Thyroid gland (tissue), 4 donors: ENCODE measurements at places on chromosomes 7 and 10. TPM values are rescaled to one million over a fixed set of nuclear protein-coding genes. Genes with fewer than 3 reads are reported as not detected.

CDNF gene
- 2.6 TPM for total RNA-seq

FAM241B gene
- 3.5 TPM for total RNA-seq

ADCYAP1R1 gene
- total RNA-seq = 4.6 TPM

VIPR2 gene
- total RNA-seq = not detected

SPACDR gene
- total RNA-seq = 2.0 TPM

NUDT13 gene
- 3.8 TPM for total RNA-seq

DLG5 gene
- 60.9 TPM for total RNA-seq

OGDH gene
- total RNA-seq = 325 TPM

TMEM26 gene
- total RNA-seq = 0.54 TPM

GRCh38 chr10:24622781-24623301 is 100.8 kb downstream of the ARHGAP21 start:
- no peak overlapping the region for H3K27ac ChIP-seq
- no peaks in the 10 kb centered on the region for H3K27me3 ChIP-seq
- no peaks in the 10 kb centered on the region for H3K36me3 ChIP-seq
- DNase-seq = no peak
- H3K4me3 ChIP-seq = no peak overlapping the region

- H3K4me3 ChIP-seq = no peak overlapping the region
- H3K27me3 ChIP-seq = no peaks in the 10 kb centered on the region
- no peak for DNase-seq
- H3K27ac ChIP-seq = no peak overlapping the region
- no peaks in the 10 kb centered on the region for H3K4me1 ChIP-seq
- H3K36me3 ChIP-seq = no peaks in the 10 kb centered on the region
These were observed 84.5 kb downstream of the LHFPL3 start for GRCh38 chr7:104412911-104413310.

DNA sequence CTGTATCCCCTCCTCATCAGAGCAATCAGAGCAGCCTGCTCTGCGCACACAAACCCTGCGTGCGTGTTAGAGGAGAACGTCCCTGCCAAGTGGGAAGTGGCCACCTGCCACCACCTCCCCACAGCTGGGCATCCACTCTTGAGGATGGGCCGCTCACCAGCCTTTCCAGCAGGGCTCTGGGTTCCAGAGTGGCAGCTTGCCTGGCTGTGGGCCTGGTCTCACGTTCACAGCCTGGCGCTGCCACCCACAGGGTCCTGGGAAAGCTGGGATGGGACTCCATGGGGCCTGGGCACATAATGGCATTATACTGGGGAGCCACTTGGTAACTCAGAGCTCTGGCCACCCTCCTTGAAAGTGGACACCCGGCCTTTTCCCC is 151.1 kb upstream of the PPP2R2D start:
- H3K27me3 ChIP-seq = no peaks in the 10 kb centered on the region
- H3K4me3 ChIP-seq = no peak overlapping the region
- no peaks in the 10 kb centered on the region for H3K36me3 ChIP-seq
- H3K4me1 ChIP-seq = no peaks in the 10 kb centered on the region
- DNase-seq = no peak

DNA sequence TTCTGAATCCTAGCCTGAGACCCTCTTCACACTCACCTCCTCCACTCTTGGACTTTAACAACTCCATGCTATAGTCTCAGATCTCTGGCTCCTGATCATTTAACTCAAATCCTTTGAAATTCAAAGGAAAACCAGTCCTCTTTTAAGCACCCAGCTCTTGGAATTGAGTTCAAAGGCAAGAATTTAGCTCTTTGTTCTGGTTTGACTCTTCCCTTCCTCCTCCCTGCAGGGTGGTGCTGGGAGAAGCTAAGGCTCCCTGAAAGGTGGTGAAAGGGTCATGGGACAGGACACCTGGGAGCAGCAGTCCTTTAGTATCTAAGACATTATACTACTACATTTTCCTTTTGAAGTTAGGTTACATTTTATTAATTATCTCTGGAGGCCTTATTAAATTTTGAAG is 259.4 kb downstream of the CCSER2 start:
- no peak overlapping the region for H3K4me3 ChIP-seq
- no peak overlapping the region for H3K27ac ChIP-seq
- H3K36me3 ChIP-seq = no peaks in the 10 kb centered on the region
- no peaks in the 10 kb centered on the region for H3K27me3 ChIP-seq

- no peak overlapping the region for H3K27ac ChIP-seq
- H3K36me3 ChIP-seq = no peaks in the 10 kb centered on the region
- DNase-seq = no peak
- H3K4me1 ChIP-seq = no peaks in the 10 kb centered on the region
- H3K27me3 ChIP-seq = no peaks in the 10 kb centered on the region
These were observed 1078.1 kb downstream of the SORCS1 start for GRCh38 chr10:106086391-106086790.

DNA sequence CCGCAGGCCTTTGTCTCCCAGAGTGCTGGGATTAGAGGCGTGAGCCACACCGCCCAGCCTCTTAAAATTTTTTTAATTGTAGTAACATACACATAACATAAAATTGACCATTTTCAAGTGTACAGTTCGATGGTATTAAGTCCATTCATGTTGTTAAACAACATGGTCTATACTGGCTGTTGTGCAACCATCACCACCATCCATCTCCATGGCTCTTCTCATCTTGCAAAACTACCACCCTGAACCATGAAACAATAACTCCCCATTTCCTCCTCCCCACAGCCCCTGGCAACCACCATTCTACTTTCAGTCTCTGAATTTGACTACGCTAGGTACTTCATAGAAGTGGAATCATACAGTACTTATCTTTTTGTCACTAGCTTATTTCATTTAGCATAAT is 7.9 kb upstream of the ZFYVE27 start:
- H3K27me3 ChIP-seq = no peaks in the 10 kb centered on the region
- H3K27ac ChIP-seq = no peak overlapping the region
- no peak for DNase-seq
- H3K4me3 ChIP-seq = no peak overlapping the region

- no peaks in the 10 kb centered on the region for H3K4me1 ChIP-seq
- no peak overlapping the region for H3K27ac ChIP-seq
- no peaks in the 10 kb centered on the region for H3K27me3 ChIP-seq
- H3K36me3 ChIP-seq = no peaks in the 10 kb centered on the region
- no peak for DNase-seq
- H3K4me3 ChIP-seq = no peak overlapping the region
These were observed 55.3 kb downstream of the CH25H start for GRCh38 chr10:89151857-89152256.

- H3K27me3 ChIP-seq = no peaks in the 10 kb centered on the region
- DNase-seq = peak; percentile 37
- no peak overlapping the region for H3K27ac ChIP-seq
- no peaks in the 10 kb centered on the region for H3K36me3 ChIP-seq
These were observed 9.3 kb upstream of the MCU start for GRCh38 chr10:72682638-72683037.

GRCh38 chr10:73623056-73623455 is 18.2 kb downstream of the MYOZ1 start:
- H3K27ac ChIP-seq = no peak overlapping the region
- H3K4me3 ChIP-seq = no peak overlapping the region
- H3K27me3 ChIP-seq = no peaks in the 10 kb centered on the region

DNA sequence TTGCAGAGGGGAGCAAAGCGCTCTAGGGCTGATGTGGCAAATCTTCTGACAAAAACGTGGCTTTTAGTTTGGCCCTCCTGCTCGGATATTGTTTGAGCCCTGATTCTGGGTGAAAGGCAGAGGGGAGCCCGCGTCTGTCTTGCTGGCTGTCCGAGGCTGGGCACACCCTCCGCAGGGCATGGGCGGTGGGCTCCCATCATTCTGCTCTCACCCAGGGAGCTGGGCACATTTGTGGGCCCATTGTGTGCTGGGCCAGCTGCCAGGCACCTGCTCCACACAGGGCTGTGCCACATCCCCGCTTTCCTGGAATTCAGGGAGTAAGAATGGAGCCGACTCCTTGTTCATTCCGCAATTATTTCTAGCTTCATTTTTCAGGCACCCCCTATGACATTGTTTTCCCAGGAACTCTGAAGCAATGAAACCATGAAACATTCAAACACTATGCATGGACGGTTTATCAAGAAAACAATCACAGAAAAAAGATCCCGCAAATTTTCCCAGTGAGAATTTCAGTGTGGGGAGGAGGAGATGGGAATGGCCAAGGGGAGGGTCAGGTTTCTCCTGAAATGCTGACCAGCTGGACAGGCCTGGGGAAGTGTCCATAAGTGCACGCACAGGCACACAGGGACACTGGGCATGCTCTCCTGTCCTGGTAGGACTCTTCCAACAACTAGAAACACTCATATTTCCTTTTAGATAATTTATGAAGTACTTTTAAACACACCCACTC is 341.1 kb downstream of the CXCL12 start:
- H3K36me3 ChIP-seq = no peaks in the 10 kb centered on the region
- H3K27me3 ChIP-seq = no peaks in the 10 kb centered on the region
- H3K4me1 ChIP-seq = peaks cover 19% of the 10 kb centered on the region
- H3K27ac ChIP-seq = no peak overlapping the region
- DNase-seq = no peak
- no peak overlapping the region for H3K4me3 ChIP-seq

- no peaks in the 10 kb centered on the region for H3K4me1 ChIP-seq
- H3K27ac ChIP-seq = no peak overlapping the region
- no peak overlapping the region for H3K4me3 ChIP-seq
- no peaks in the 10 kb centered on the region for H3K36me3 ChIP-seq
These were observed 163.1 kb downstream of the PRKCQ start for GRCh38 chr10:6416892-6417512.

- H3K36me3 ChIP-seq = peaks cover 20% of the 10 kb centered on the region
- peaks cover 57% of the 10 kb centered on the region for H3K4me1 ChIP-seq
- H3K27me3 ChIP-seq = no peaks in the 10 kb centered on the region
- peak overlapping the region; percentile 57 for H3K27ac ChIP-seq
These were observed 40.6 kb downstream of the CYP17A1 start for GRCh38 chr10:102796407-102797176.

DNA sequence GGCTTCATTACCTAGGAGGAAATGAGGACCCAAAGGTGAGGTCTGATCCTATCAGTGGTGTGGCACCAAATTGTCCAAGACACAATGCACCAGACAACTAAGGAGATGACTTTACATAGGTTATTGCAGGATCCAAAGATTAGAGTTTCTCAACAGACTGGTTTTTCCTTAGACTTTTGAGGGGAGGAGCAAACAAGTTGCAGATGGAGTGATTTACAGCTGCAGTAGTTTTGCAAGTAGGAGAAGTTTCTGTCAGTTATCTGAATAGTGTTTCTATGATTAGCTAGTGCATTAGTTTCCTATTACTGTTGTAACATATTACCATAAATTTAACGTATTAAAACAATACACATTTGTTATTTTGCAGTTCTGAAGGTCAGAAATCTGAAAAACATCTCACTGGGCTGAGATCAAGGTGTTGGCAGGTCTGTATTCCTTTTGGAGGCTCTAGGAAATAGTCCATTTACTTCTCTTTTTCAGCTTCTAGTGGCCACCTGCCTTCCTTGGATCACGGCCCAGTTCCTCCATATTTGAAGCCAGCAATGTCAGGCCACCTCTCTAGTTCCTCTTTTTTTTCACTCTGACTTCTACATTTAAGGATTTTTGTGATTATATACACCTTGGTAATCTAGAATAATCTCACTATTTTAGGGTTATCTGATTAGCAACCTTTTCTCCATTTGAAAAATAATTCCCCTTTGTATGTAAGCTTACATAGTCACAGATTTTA is 994.9 kb downstream of the REEP3 start:
- H3K36me3 ChIP-seq = no peaks in the 10 kb centered on the region
- no peak for DNase-seq
- H3K4me3 ChIP-seq = no peak overlapping the region
- H3K27ac ChIP-seq = no peak overlapping the region
- no peaks in the 10 kb centered on the region for H3K4me1 ChIP-seq

DNA sequence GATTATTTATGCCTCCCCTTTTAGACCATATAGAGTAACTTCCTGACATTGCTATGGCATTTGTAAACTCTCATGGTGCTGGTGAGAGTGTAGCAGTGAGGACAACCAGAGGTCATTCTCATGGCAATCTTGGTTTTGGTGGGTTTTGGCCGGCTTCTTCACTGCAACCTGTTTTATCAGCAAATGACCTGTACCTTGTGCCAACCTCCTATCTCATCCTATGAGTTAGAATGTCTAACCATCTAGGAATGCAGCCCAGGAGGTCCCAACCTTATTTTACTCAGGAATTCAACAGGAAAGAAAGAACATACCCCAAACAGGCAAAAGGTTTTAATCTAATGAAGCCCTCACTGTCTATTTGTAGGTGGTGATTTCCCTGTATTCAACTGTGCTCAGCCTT is 205.4 kb upstream of the YAE1 start:
- no peak for DNase-seq
- H3K27me3 ChIP-seq = no peaks in the 10 kb centered on the region
- no peaks in the 10 kb centered on the region for H3K4me1 ChIP-seq
- H3K27ac ChIP-seq = no peak overlapping the region
- H3K4me3 ChIP-seq = no peak overlapping the region

DNA sequence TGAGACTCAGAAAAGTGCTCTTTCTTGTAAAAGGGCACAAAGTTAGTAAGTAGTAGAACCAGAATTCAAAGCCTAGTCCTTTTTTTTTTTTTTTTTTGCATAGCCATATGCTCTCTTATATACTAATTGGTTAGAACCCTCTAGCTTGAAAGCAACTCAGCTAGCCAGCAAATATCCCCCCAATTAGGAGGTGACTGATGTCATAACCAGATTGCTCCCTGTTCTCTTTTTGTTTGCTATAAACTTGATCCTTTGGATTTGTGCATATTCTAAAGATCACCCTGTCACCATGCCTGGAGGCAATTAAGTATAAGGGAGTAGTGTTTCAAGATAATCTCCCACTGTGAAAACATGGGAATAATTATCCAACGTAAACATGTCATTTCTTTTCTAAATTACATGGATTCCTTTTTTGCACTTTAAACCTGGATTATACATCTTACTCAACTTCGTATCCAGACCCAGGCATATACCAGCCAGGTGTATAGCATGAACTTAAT is 963.4 kb downstream of the CNTNAP2 start:
- no peaks in the 10 kb centered on the region for H3K4me1 ChIP-seq
- no peak overlapping the region for H3K27ac ChIP-seq
- no peaks in the 10 kb centered on the region for H3K27me3 ChIP-seq
- DNase-seq = no peak
- no peak overlapping the region for H3K4me3 ChIP-seq

DNA sequence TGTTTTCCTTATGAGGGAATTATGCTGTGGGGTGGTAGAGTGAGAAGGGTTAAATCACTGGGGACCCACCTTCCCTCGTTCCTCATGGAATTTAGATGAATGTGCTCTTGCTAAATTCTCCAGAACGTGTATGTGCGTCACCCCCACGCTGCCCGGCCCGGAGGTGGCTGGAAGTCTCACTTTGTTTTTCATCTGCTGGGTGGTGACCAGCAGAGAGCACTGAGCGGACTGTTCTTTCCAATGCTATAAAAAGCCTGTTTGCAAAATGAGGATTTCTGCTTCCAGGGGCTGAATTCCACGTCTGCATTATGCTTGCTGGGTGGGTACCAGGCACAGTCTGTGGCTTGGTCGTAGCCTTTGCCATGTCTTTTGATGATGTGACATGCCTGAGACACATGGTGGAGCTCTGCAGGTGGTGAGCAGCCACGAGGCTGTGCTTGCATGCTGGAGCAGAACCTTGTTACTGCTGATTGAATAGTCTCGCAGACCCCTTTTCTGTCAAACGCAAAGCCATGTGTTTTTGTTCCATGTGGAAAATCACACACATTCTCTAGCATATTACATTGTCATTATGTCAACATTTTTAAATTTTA is 31.9 kb upstream of the INSYN2A start:
- H3K36me3 ChIP-seq = no peaks in the 10 kb centered on the region
- no peaks in the 10 kb centered on the region for H3K4me1 ChIP-seq
- no peak for DNase-seq
- no peak overlapping the region for H3K4me3 ChIP-seq
